ENCODE measurements at places on chromosomes 11 and 22. TPM values are rescaled to one million over a fixed set of nuclear protein-coding genes. Genes with fewer than 3 reads are reported as not detected.

- DNase-seq = no peak
Observed at GRCh38 chr11:113553235-113553634, 78.0 kb upstream of the DRD2 start.

The TRIM49 gene
- not detected for polyA plus RNA-seq

DNA sequence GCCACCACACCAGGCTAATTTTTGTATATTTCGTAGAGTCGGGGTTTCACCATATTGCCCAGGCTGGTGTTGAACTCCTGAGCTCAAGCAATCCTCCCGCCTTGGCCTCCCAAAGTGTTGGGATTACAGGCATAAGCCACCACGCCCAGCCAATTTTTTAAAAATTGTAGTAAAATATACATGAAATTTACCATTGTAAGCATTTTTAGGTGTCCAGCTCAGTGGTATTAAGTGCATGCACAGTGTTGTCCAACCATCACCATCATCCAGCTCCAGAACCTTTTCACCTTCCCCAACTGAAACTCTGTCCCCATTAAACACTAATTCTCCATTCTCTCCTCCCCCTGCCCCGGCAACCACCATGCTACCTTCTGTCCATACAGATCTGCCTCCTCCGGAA lies 8.5 kb downstream of the FADS3 start:
- DNase-seq = no peak

DNA sequence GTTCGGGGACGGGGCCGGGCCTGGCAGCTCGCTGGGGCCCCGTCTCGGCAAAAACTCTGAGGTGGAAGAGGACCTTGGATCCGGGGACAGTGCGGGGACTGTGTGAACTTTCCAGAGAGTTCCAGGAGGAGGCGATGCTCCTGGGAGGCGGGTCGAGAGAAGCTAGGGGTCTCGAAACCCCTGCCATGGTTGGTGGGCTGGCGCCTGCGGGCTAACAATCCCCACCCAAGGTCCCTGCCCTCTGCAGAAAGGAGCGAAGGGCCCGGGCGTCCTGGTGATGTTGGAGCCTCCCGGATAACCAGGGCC lies 4.7 kb upstream of the GRK2 start:
- no peak for DNase-seq

The PTPRCAP gene
- polyA plus RNA-seq = 1.7 TPM

GRCh38 chr11:16615480-16615879 lies 123.0 kb upstream of the C11orf58 start:
- DNase-seq = no peak

GRCh38 chr11:82792319-82792718 lies 58.7 kb upstream of the FAM181B start:
- DNase-seq = no peak
